ENCODE measurements at places on chromosomes 4 and X. TPM values are rescaled to one million over a fixed set of nuclear protein-coding genes. Genes with fewer than 3 reads are reported as not detected.

Gene DAPP1
- 0.40 TPM for total RNA-seq

Gene TCEAL7
- total RNA-seq, result 21.6 TPM

Gene HSFX3
- total RNA-seq, result not detected

Gene UGT2B17
- 0.15 TPM for total RNA-seq

DNA sequence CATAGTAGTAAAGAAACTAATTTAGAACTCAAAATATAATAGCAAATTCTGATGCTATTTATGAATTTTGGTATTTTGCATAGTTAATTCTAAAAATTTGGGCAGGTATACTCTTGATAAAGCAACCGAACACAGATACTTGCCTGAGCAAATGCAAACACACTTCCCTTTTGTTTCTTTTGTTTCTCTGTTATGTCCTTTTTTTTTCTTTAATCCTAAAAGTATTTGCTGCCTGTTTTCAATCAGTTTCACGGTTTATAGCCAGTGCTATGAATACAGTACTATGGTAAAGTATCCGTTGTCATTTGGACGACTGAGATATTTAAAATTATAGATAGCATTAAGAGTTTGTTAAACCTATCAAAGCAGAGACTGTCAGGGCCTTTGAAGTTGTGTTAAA lies 84.3 kb upstream of the HPRT1 start:
- DNase-seq, result no peak

GRCh38 chrX:116872931-116873330 lies 410.2 kb upstream of the CT83 start:
- no peak for DNase-seq

GRCh38 chr4:123419885-123420755 lies 23.5 kb downstream of the SPRY1 start:
- DNase-seq, result no peak

- no peak for DNase-seq
These were observed 324.0 kb downstream of the ARHGAP10 start for GRCh38 chr4:148055844-148056243.

DNA sequence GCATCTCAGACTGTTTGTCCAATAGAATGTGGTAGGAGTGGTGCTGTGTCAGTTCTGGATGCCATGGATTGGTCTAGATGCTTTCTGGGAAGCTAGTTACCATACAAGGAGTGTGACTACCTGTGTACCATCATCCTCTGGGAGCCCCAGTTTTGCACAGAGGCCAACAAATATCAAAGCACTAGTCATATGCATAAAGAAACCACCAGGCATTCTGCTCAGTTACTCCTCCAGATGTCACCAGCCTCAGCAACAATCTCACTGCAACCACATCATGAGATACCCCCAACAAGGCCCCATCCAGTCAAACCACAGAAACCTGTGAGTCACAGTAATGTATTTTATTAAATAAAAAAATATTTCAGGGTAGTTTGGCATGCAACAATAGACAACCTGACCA lies 435.8 kb upstream of the CPEB2 start:
- DNase-seq, result no peak

DNA sequence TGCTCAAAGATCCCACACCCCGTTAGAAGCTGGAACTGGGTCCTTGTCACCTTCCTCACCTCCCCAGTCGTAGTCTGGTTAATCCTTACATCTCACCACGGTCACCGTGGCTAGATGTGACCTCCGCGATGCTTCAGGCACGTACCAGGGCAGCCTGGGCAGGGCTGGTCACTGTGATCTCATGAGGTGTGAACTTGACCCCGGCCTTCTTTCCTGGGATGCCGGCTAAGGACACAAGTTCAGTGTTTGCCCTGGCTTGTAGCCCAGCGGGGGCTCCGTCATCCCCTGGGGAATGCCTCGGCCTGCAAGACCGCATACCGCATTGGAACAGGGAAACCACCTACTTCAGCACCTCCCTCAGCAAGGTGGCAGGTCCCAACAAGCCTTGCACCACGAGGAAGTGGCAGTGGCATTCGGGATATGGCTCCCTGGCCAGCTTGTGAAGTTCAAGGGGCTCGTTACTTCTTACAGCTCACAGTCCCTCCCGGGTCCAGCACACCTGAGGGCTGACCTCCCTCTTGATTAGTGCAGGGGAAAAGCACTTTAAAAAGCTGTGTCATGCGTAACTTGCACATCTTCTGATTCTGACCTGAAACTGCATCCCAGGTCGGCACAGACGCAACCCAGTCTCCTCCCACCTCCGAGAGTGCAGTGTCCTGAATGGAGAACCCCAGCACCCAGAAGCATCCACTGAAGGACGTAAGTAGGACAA lies 25.9 kb downstream of the NOP14 start:
- no peak for DNase-seq

GRCh38 chr4:4730249-4730648 lies 129.2 kb upstream of the MSX1 start:
- DNase-seq, result no peak

DNA sequence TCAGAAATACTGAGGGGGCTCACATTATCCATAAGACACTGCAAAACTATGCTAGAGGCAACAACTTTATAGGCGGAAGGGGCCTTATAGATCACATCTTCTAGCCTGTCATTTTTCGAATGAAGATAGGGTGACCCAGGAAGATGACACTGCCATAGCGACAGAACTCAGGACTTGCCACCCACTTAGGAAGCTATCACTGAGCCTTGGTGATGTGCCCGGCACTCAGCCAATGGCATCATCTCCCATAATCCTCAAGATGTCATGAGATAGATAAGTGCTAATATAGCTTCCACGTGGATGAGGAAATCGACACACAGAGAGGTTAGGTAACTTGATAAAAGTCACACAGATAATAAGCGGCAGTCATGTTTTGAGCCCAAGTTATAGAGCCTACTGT lies 346.6 kb downstream of the DHX15 start:
- DNase-seq, result no peak

GRCh38 chr4:58767598-58767997 lies 1657.4 kb upstream of the IGFBP7 start:
- DNase-seq, result no peak

- no peak for DNase-seq
These were observed 412.1 kb downstream of the ADAM29 start for GRCh38 chr4:175330236-175330635.

- DNase-seq, result no peak
These were observed 4.5 kb upstream of the GBA3 start for GRCh38 chr4:22688236-22688635.
